ENCODE measurements at places on chromosomes 6 and 20.

- no peak for DNase-seq
Measured at GRCh38 chr20:42083280-42083679, 465.1 kb upstream of the CHD6 start.

DNA sequence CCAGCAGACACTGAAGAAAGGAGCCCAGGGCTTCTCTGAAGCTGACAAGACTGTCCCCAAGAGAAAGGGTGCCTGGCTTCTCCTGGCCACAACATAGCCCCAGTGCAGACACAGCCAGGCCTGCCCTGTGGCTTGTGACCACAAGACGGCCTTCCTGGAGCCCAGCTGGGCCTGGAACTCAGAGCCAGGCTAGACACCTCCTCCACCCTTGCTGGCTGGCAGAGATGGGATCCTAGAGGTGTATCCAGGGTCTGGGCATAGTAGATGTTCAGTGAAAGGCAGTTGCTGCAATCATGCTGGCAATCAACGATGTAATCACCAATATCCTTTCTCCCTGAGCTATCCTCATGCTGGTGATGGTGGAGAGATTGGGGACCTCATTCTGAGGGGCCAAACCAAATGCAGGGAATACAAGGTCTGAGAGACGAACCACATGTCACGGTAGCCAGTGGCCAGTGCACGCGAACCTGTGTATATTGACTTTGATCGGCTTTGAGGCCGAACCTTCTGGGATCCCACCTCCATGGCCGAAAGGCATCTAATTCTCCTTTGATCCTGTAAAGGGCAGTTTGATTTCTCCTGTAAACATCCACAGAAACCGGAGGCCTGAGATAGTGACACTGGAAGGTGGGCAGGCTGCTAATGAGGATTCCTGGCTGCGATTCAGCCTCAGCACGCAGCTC, 115.2 kb downstream of the PSMB1 start:
- peak; percentile 44 for DNase-seq

DNA sequence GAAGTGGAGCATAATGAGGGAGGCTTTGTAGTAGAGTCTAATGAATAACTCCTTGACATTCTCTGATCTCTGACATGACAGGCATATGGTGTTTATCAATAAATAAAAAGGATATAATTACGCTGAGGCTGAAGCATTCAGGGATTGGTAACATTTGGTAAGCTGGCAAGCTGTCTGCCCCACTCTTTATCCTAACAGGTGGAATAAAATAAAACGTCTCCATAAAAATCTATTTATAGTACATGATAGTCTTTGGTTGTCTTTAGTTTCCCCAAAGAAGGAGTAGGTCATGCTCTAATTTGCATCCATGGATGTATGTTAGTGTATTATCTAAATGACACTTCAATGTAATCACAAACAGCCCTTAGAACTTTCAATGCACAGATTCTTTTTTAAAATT, 30.9 kb upstream of the RBM24 start:
- no peak for DNase-seq

GRCh38 chr6:129711271-129711631, 1.3 kb upstream of the ARHGAP18 start:
- DNase-seq, result peak; percentile 5

GRCh38 chr20:2626853-2627541, 25.4 kb upstream of the NOP56 start:
- peak; percentile 41 for DNase-seq

DNA sequence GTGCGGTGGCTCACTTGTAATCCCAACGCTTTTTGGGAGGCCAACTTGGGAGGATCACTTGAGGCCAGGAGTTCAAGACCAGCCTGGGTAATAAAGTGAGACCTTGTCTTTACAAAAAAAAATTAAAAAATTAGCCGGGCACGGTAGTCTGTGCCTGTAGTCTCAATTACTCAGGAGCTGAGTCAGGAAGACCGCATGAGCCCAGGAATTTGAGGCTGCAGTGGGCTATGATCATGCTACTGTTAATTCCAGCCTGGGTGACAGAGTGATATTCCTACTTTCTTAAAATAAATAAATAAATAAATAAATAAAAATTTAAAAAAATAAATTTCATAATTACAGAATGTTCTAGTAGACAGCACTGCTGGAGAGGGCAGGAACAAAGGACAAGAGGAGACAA, 62.4 kb downstream of the DST start:
- no peak for DNase-seq

DNA sequence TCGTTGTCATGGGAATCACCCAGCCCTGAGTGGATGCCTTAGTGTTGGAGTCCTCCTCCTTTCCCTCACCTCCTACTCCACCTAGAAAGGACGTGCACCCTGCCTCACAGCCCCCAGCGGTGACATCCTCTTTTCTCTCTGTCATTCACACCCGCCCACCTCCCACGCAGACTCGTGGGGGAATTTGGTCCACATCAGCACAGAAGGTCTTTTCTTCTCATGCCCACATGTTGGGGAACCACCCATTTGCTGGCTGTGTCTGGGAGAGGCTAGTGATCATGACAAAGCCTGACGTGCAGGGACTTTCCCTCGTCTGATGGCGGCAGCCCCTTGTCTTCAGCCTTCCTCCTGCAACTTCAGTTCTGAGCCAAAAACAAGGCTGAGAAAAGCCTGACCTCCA, 96.0 kb upstream of the CNKSR3 start:
- no peak for DNase-seq

GRCh38 chr6:144689503-144690040, 404.4 kb downstream of the UTRN start:
- no peak for DNase-seq

DNA sequence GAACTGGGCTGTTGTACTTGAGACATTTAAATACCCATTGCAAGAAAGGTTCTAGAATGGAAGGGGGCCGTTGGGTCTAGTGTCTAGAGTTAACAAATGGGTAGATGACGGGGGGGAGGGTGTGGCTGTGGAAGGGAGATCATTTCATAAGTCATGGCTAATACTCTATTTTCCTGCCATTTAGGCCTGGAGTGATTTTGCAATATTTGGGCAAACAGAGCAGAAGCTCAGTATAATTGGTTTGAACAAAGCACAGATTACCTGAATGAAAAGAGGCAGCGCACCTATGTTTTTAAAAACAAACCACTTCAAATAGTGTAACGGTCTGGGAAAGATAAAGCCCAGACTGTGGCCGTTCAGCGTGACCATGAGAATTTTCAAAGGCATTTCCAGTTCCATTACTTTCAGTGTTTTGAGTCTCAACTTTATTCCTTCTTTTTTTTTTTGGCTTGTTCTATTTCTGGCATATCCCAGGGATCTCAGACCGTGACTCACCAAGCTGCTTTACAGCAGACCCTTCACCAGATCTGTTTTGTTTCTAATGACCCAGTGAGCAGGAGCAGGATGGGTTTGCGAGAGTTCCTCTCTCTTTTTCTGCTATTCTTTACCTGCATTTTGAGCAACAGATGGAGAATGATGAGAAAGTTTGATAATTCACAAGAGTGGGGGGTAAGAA, 73.7 kb downstream of the LYRM2 start:
- DNase-seq, result no peak

DNA sequence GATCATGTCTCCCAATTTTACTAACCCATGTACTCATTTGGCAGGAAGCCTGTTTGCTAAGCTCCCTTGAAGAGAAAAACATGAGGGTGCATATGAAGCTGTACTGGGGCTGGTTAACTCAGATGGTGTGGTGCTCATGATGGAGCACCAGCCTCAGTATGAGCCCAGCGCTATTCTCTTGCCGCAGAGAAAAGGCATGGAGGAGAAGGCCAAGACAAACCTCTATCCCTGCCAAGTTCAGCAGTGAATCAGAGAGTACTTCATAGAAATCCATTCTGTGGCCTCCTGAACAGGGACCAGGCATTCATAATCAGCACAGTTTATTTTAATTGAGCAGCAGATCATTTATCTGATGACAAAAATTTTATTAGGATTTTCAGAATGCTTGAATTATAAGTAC, 398.1 kb downstream of the LMBRD1 start:
- peak; percentile 15 for DNase-seq

DNA sequence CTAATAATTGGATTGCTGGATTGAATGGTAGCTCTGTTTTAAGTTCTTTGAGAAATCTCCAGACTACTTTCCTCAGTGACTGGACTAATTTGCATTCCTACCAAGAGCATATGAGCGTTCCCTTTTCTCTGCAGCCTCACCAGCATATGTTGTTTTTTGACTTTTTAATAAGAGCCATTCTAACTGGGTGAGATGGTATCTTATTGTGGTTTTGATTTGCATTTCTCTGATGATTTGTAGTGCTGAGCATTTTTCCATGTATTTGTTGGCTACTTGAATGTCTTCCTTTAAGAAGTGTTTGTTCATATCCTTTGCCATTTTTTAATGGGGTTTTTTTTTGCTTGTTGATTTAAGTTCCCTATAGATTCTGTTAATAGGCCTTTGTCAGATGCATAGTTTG, 94.7 kb upstream of the AHI1 start:
- no peak for DNase-seq

DNA sequence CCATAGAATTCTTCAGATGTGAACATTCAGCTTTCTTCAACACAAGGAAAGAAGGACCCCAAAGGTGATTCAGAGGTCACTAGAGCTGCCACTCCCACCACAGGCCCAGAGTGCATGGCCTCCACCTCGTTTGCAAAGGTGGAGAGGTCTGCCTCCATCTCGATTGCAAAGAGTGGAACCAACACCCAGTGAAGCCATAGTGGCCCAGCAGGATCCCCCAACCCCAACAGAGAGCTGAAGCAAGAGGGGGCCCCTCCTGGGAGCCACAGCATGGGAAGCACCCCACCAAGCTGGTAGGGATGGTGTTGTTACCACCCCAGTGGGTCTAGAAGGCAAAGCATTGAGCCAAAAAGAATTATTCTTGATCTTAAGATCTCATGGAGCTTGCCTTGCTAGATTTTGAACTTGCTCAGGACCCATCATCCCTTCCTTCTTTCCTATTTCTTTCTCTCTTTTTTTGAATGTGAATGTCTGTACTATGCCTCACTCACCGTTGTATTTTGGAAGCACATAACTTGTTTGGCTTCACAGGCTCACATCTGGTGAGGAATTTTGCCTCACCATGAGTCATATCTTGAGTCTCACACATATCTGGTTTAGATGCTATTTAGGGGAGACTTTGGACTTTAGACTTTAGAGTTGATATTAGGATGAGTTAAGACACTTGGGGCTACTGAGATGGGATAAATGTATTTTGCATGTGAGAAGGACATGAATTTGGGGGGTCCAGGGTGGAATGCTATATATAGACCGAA, 119.2 kb downstream of the ANKRD60 start:
- peak; percentile 61 for DNase-seq

DNA sequence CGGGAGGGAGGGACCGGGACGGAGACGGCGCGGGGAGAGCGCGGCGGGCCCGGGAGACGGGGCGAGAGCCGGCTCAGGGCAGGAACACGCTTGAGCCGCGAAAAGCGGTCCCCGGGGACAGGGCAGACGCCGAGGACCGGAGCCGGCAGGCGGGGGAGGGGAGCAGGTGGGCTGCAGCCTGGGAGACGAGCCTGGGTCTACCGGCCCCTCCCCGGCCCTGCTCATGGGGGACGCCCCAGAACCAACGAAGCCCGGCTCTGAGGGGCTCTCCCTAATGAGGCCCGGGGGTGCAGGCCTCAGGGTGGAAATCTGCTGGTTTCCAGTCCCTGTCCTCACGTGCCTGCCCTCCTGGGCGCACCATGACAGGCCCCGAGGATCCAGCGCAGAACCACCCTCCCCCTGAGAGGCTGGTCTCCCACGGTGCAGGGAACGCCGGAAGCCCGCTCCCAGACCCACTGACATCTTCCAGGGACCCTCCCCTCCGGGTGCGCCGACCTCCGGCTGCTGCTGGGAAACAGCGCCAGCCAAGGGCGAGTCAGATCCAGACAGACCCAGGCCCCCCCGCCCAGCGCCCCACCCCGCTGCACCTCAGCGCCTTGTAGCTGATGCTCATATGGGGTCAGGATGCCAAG, 571 bp upstream of the EEF1A2 start:
- peak; percentile 32 for DNase-seq

DNA sequence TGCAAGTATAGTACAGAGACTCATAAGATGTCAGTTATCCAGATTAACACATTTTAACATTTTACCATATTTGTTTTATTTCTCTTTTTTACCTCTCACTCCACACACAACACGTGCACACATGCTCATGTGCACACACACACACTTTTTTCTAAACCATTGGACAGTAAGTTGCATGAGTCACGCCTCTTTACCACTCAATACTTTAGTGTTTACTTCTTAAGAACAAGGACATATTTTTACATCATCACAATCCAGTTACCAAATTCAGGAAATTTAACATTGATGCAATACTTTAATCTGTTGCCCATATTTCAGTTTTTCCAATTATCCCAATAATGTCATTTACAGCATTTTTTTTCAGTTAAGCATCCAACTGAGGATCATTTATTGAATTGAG, 109.0 kb downstream of the RIN2 start:
- no peak for DNase-seq

- DNase-seq, result no peak
Measured at GRCh38 chr6:125018136-125018535, 55.9 kb downstream of the RNF217 start.

DNA sequence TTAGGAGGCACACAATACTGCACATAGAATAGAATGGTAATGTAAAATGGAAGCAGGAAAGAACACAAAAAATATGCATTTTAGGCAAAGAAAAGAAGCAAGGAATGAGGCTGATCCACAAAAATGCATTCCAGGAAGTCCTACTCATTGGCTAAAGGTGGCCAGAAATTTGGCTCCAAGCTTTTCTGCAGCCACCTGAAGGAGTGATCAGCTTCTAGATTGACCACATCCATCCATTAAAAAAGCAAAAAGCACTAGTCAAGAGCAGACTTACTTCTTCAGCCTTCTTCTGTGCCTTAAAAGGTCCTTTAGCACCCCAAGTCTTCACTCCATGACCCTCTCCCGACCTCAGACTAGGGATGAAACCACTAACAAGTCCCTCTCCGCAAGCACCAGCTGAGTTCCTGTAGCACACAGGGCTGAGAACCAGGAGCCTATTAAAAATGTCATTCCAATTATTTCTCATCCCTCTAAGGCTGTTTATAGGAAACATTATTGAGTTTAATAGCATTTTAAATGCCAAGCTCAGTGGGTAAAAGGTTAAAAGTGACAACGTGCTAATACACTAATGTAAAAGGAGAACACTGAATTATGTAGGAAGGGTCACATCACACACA, 36.5 kb downstream of the TRAM2 start:
- DNase-seq, result peak; percentile 60

GRCh38 chr6:150759483-150759882, 106.0 kb upstream of the MTHFD1L start:
- no peak for DNase-seq

DNA sequence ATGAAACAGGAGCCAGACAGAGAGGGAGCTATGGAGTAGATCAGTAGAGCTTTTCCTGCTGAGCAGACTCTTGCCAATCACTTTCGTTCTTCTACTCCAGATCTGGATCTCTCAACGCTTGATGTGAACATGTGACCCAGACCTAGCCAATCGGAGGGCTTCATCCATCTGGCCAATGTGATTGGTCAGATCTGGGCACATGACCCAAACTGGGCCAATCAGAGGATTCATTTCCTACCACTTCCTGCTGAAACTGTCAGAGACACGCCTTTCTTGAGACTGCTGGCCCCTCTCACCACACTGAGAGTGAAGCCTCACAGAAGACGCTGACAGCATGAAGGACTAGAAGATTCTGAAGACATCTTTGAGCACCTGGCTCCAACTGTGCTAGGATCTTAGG, 44.2 kb upstream of the ZMYND8 start:
- DNase-seq, result peak; percentile 10

Data from MG63 (cell line).